ENCODE measurements at places on chromosomes 5 and 9.
A peak's percentile ranks its signal among the peaks of the same experiment; 100 is the strongest.

DNA sequence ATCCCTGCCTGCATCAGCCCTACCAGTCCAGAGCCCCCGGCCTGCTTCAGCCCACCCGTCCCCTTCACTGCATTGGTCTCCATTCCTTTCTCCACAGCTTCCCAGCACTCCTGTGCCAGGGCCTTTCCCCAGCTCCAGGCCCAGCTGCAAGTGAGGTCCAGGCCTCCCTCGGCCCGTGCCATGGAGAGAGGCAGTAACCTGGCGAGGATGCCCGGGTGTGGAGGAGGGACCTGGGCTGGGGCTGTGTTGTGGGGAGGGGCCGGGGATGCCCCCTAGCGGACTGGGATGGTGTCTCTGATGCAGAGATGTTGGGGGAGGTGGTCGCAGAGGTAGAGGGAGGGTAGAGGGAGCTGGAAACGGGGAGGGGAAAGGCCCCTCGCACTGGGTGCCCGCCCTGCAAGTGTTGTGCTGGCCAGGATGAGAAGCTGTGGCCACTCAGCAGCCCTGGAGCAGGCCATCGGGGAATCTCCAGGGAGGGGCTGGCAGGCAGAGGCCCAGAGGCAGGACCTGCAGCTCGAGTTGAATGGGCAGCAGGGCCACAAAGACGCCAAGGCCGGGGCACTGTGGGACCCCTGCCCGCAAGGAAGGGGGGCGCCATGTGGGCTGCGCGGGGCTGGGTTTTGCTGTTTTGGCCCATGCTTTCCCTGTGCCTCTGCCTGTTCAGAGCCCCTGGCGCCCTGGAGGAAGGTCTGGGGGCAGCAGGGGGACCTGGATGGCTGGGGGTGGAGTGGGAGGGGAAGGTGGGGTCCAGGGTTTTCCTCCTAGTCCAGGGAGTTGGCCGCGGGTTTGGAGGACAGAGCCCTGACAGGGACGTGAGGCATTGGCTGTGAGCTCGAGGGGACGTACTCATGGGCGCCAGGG lies 26.0 kb upstream of the NKD2 start:
- no peak for DNase-seq

DNA sequence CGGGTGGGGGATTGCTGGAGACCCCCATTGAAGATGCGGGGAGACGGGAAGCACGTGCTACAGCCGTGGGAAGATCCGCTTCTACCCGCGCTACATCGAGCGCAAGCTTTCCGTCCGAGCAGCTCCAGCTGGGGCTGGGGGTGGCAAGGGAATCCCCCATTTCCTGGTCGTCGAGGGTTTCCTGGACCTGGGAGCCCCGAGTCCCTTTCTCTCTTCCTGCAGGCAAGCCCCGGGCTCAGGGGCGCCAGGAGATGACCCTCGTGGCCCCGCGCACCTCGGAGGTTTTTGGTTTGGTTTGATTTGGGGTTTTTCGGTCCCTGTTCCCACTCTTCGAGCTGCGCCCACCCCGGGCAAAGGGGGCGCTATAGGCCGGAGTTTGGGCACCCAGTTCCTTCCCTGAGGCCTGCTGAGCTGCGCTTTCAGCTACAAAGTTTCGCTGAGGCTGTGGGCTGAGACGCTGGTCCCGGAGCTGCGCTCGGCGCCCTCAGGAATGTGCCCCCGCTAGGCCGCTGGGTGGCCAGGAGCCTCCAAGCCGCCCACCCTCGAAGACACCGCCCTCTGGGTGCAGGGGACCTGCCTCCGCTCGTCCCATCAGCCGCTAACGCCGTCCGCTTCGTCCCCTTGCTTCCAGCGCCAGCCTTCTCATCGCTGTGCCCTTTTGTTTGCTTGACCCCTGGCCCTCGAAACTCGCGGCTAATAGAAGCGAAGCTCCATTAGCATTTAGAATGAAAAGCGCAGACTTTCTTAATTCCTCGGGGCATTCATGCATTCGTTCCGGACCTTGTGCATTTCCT lies 2.9 kb downstream of the NR4A3 start:
- DNase-seq: no peak

GRCh38 chr5:141753971-141754713 lies 72.1 kb upstream of the ARAP3 start:
- DNase-seq: no peak

DNA sequence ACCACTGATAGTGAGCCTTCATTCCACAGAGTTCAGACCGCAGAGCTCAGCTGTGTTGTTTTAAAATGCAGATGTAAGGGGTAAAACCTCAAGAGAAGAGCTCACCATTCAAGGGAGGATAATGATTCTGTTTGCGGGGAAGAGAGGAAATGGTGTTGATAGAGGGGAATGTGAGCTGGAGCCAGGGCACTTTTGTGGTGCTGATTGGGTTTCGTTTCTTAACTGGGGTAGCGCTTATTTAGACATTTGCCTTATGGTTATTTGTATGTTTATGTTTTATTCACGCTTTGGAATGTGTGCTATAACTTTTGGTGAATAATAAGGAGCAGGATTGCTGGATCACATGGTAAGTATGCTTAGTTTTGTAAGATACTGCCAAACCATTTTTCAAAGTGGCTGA lies 42.5 kb downstream of the STXBP1 start:
- DNase-seq: no peak

GRCh38 chr5:39772307-39772706 lies 347.5 kb upstream of the DAB2 start:
- no peak for DNase-seq

- DNase-seq: no peak
Measured at GRCh38 chr9:132141344-132141947, 20.4 kb upstream of the NTNG2 start.

DNA sequence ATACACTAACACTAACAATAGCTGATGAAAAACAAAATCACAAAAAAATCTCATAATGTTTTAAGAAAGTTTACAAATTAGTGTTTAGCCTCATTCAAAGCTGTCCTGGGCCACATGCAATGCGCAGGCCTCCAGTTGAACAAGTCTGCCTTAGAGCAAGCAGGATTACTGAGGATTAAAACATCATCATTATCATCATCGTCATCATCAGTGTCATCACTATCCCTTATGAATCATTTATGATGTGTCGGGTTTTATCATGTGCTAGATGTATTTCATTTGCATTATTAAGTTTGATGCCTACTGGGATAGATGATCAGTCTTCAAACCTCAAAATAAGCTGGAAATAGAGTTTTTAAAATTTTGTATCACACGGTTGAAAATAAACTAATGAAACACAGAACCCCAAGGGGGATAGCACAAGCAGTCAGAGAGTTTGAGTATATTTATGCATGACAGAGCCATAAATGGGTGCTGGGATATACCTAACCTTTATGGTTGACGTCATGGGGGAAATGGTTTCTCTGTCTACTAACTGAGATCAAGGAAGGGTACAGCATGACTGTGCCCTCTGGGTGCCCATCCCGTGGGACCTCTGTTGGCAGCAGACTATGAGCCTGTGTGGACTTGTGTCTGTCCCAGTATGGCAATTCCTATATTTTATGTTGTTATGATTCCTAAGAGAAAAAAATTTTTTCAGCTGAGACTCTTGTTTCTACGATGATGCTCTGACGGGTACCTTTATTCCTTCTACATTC lies 150.3 kb upstream of the ADRA1B start:
- no peak for DNase-seq

GRCh38 chr9:35732185-35732799 lies at the start of the genes CREB3 and TLN1:
TSS of gene CREB3 (plus strand) at chr9:35732666. CDS start at chr9:35732773, 107 bp downstream.
TSS of gene TLN1 (minus strand) at chr9:35732195. CDS start at chr9:35725694, 6,501 bp downstream.
- peak; percentile 94 for DNase-seq
